ENCODE measurements at places on chromosomes 7 and 10. TPM values are rescaled to one million over a fixed set of nuclear protein-coding genes. Genes with fewer than 3 reads are reported as not detected.

DNA sequence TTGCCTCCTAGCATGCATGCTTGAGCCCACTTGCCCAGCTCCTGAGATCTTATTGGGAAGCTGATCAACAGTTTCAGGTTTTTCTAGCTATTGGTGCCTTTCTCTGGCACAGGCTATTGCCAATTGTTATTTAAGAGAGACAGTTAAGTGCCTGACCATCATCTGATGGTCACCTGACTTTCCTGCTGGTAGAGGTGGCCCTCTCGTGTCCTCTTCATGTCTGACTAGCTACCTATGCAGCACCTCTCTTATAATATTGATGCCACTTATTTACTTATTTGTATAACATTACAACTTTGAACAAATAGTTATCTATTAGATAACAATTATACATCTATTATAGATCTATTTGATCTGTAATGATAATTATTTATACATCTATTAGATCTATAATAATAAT is 205.9 kb upstream of the SEMA3D start:
- DNase-seq: no peak

The SLC16A12 gene
- not detected for total RNA-seq

DNA sequence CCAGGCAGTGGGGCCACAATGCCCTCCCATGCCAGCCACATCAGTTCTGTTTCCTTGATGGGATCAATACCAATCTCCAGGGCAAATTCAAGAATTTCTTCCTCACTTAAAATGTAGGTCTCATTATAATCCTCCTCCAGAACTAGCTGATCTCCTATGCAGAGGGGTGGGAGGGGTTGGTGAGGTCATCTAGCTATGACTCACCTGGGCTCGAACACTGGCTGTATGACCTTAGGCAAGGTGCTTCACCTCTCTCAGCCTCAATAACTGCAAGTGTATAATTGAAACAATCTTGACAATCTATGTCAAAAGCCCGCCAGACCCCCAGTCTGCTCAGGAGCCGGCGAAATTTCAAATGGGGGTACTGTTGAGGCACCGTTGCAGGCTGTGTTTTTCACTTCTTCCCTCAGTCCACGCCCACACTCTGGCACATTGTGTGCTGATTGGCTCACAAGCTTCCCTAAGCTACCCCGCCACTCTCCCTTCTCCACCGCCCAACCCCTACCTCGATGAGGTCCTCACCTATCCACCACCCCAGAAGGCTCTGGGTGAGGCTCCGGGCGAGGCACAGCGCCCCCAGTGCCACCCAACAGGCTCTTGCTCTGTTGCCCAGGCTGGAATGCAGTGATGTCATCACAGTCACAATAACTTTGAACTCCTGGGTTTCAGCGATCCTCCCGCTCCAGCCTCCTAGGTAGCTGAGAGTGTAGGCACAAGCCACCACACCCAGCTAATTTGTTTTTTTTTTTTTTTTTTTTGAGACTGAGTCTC is 70.5 kb downstream of the ZNF22 start:
- DNase-seq: no peak

DNA sequence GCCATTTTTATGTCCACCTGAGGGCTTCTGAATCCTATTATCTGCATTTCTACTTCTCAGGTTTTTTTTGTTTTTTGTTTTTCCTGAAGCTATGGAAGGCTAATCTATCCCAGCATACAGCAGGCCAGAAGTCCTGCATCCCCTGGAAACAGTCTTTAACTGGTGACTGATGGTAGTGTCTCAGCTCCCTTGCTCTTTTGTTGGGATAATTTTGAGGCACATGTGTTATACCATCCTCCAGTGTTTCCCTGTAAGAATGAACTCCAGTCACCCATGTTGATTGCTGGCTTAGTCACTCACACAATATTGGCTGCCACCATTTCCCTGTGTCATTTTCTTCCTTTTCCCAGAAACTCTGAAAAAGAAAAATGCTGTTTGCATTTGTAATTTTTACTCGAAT is 1094.0 kb upstream of the LRRN3 start:
- DNase-seq: no peak

The ELMO1 gene
- 117 TPM for total RNA-seq

- no peak for DNase-seq
These were observed 160.5 kb downstream of the AOAH start for GRCh38 chr7:36563706-36564327.

The HOXA3 gene
- total RNA-seq: not detected

The PRTFDC1 gene
- total RNA-seq: 0.11 TPM

DNA sequence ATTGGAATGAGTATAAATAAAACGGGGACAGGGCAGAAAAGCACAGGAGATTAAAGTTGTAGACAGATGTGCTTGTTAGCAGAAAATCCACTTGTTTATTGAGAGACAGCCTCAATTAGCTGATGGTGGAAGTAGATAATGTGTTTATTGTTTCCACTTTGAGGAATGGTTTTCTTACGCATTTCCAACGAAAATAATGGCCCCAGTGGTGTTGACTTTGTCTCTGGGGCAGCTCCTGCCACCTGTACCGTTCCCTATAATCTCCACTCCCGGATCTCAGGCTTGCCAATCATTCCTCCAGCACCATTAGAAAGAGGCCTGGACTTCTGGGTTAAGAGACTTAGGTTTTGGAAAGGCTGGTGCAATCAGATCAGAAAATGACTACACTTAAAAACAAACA is 638.7 kb downstream of the PARD3 start:
- no peak for DNase-seq

The NUPR2 gene
- not detected for total RNA-seq

DNA sequence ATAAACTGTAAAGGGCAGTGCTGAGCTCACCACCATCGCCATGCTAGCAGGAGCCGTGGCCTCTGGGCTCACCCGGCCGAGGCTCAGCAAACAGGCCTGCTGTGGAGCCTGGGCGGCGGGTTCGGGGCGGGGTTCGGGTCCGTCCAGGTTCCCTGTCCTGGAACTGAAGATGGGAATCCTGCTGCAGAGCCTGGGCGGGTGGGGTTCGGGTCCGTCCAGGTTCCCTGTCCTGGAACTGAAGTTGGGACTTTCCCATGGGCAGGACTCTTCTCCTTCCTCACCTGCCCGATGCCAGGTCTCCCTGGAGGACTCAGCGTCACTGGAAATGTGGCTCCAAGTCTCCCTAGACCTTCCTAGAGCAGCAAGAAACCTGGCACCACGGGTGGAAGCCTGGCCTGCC is 36.6 kb downstream of the EN2 start:
- DNase-seq: no peak

The CUBN gene
- 0.30 TPM for total RNA-seq

GRCh38 chr7:6546498-6547251 is 4.6 kb downstream of the GRID2IP start:
- no peak for DNase-seq

The TRIM50 gene
- not detected for total RNA-seq

The CRYGN gene
- total RNA-seq: not detected

DNA sequence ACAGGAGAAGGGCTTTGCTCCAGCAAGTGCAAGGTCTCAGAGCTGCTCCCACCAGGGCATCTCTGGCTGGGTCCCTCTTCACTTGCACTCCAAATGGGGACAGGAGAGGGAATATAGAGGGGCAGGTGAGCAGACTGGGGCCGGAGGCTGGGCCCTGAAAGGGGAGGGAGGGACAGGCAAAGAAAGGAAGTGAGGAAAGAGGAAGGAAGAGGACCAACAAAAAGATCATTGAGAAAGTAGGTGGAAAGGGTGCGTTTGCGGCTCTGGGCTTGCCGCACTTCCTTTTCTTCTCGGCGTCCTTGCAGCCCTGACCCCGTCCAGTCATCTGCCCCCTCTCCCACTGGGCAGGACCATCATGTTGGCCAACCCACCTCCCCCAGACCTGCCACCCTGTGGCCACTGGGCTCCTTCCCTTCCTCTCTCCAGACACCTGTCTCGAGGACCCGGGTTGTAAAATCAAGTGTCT is 14.0 kb downstream of the ITPRIP start:
- DNase-seq: no peak

The CD36 gene
- total RNA-seq: not detected

DNA sequence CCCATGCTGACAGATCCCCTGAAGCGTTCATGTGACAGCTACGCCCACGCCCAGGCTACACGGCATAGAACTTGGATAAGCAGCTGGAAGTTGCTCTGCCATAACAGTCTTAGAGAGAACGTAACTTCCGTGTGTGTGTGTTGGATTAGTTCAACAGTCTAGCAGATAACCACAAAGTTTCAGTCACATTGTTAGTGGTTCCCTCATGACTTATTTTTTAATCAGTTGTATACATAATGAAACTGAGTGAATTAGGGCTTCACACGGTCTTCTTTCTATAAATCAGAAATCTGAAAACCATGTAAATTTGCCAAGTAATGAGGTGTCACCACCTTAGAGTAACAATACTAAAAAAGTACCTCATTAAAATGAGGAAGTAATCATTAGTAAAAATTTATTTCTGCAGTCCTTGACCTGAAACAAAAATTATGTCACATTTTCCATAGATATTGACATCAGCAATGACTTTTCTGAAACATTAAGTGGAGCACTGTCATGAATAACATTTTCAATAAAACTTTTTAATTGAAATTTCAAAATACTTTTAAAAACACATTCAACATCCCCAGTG is 21.7 kb upstream of the MACC1 start:
- DNase-seq: no peak

- no peak for DNase-seq
These were observed 84.4 kb upstream of the SYPL1 start for GRCh38 chr7:106196460-106197021.

The NME8 gene
- not detected for total RNA-seq

GRCh38 chr7:106480616-106481031 is 180.3 kb downstream of the CCDC71L start:
- DNase-seq: no peak

DNA sequence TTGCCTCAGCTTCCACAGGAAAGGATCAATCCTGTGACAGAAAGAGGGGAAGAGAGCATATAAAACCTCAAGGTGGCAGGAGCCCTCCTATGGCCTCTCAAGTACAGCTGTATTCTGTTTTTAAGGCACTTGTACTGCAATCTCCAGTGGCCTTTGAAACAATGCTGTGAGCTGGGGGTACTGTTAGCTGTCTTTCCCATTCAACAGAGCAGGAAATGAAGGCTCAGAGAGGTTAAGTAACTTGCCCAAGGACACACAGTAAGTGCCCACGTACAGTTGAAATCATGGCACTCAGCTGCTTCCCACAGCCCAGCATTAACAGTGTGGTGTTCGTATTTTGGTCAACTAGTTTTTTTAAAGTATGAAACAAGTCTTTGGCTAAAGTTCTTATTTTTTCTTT is 34.0 kb downstream of the DUSP5 start:
- DNase-seq: no peak

- DNase-seq: no peak
These were observed 129.9 kb upstream of the TAC1 start for GRCh38 chr7:97601931-97602457.

- DNase-seq: no peak
These were observed 79.8 kb downstream of the EPDR1 start for GRCh38 chr7:38000272-38000671.

GRCh38 chr7:6241607-6241973 is 30.8 kb downstream of the CYTH3 start:
- no peak for DNase-seq

- DNase-seq: no peak
These were observed 879.1 kb upstream of the C7orf33 start for GRCh38 chr7:147711447-147711846.

DNA sequence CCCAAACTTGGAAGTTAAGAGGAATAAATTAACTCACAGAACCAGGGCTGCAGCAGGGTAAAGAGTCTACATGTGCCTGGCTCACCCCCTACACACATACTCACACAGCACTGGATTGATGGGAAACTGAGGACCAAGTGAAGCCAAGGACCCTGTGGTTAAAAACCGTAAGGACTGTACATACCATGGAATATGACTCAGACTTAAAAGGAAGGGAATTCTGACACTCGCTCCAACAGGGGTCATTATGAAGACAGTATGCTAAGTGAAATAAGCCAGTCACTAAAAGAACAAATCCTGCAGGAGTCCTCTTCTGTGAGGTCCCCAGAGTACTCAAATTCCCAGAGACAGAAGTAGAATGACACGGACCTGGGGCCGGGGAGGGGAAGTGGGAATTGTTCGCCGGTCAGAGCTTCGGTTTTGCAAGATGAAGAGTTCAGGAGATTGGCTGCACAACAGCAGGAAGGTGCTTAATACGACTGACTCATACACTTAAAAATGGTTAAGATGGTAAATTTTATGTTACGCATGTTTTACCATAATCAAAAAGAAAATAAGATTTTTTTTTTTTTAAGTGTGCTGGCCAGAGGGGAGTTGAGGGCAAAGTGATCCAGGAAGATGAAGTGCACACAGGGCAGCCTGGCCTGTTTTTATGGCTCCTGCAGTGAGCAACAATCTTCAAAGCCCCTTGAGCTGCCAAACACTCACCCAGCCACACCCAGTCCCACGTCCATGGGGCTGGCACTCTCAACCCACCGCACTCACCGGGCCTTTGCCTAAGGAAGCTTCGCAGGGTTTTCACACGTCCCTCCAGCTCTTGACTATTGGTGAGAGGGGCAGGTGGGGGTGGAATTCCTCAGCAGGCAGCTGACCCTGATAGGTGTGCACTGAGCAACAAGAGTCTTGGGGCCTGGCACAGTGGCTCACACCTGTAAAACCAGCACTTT is 26.4 kb downstream of the DRGX start:
- no peak for DNase-seq

DNA sequence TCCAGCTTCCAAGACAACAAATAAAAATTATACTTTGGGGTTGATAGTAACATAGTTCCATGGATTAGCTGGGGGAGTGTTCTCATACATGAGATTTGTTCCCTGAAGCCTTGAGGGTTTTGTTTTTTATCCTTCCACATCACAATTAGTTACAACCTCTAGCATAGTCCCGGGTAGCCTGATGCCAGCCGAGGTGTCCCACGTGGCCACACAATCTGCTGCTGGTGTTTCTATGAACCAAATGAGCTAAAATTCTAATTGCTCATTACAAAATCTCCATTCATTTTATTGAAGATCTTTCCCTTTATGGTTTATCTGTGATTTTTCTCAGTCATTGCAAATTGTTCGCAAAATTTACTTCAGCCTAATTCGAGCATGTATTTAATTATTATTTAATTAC is 84.7 kb downstream of the CACNA2D1 start:
- DNase-seq: no peak

The OR2A1 gene
- not detected for total RNA-seq

The PAPOLB gene
- not detected for total RNA-seq

- no peak for DNase-seq
These were observed 217.4 kb downstream of the WDR37 start for GRCh38 chr10:1273372-1274105.

GRCh38 chr7:92987095-92987494 is 130.7 kb downstream of the SAMD9 start:
- DNase-seq: no peak

GRCh38 chr10:114274616-114275453 is 35.8 kb downstream of the VWA2 start:
- DNase-seq: no peak

DNA sequence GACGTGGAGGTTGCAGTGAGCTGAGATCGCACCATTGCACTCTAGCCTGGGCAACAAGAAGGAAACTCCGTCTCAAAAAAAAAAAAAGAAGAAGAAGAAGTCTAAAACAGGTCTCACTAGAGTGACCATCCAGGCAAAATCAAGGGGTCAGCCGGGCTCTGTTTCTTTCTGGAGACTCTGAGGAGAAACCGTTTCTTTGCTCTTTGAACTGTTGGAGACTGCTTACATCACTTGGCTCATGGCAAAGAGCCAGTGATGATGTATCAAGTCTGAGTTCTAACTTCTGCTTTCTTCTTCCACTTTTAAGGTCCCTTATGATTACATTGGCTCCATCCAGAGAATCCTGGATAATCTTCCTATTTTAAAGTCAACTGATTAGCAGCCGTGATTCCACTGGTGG is 306.8 kb downstream of the WDR11 start:
- DNase-seq: no peak

GRCh38 chr7:101186844-101187428 is 6.8 kb upstream of the NAT16 start:
- no peak for DNase-seq

Measured in activated T-helper 2 cell treated with anti-CD3 and anti-CD28 coated beads, Interferon-gamma antibody, Interleukin-2, Interleukin-4, amounts not matched to agents 10 μg/mL and 5 μg/mL and 100 μg/mL, durations not matched to agents 14 hours and 24 hours and 36 hours (primary cell).